Stromal cell of bone marrow (primary cell): ENCODE measurements at places on chromosomes 2 and 18.
A peak's percentile ranks its signal among the peaks of the same experiment; 100 is the strongest.

DNA sequence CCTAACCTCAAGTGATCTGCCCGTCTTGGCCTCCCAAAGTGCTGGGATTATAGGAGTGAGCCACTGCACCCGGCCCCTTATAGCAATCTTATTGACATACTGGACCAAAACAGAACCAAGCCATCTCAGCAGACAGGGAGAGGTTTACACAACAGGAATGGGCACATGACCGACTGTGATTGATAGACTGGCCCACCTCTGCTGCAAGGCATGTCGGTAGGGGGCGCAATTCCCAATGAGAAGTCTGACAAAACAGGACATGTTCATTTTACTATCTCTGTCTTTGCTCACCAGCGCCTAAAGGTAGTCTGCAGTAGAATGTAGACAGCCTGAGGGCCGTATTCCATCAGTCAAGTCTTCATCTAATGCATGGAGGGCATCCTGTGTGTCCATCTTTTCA lies 2.0 kb downstream of the LYPD6B start:
- no peak for DNase-seq

DNA sequence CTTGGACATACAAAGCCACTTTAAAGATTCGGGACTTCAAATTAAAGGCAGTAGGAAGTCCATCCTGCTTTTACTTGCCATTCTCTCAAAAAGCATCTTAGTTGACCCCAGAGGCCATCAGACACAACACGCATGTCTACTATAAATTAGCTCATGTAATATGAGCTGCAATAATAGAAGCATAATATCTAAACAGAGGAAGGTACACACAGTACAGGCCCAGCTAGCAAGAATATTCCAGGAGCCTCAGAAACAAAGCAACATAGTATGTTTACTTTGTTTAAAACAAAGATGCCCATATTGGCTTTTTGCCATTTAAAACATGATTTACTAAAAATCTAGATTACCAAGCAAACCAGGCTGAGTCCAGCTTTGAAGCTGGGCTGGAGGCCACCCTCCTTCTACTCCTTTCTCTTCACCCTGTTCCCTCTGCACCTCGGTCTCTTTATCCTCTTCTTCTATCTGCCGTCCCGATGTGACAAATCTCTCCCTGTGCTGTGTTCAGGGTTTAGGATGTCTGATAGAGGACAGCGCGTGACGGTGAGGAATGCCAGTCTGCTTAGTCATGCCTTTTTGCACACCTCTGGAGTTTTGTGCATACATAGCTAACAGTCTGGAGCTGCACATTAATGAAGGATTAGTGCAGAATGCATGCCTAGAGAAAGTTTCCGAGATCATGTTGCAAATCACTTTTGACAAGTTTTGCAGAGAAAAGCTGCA lies 28.2 kb downstream of the DTNA start:
- DNase-seq: no peak

DNA sequence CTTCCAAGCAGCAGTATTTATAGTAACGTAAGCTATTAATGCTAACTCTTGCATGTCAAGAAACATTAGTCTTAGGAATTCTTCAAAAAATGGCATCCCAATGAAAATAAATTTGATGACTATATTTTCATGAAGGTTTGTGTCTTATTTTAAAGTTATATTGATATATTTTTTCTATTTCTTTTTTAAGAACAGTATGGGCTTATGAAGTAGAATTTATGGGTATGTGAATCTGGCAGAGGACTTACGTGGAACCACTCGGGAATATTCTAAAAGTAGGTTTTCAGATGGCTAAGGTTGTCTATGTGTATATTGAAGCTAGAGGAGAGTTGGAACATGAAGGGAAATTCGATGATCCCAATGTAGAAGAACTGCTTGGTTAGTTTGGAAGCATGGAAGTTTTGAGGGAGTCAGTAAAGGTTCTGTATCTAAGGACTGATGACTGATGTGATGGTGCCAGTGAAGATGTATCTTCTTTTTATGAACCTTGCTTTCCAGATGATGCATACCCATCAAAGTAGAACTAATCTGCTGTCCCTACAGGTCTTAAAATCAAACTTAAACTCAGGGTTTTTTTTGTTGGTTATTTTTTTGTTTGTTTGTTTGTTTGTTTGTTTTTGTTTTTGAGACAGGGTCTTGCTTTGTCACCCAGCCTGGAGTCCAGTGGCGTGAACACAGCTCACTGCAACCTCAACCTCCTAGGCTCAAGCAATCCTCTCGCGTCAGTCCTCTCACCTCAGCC lies 39.5 kb downstream of the DDX1 start:
- no peak for DNase-seq

GRCh38 chr18:59760212-59760611 lies 63.0 kb upstream of the CCBE1 start:
- no peak for DNase-seq

DNA sequence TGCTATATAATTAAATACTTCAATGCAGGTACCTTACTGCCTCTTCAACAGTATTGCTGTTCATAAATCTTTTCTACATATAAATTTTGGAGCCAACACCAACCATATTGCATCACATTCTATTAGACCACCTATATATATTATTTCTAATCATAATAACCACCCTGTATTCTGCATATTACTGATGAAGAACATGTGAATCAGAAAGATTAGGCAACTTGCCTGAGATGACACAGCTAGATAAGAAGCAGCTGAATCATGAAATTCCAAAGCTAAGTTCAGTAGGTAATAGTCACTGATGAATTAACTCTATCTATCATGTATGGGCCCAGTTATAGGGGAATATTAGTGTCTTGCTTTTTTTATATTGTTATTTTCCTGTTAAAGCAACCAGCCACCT lies 161.8 kb downstream of the AGPS start:
- DNase-seq: no peak

DNA sequence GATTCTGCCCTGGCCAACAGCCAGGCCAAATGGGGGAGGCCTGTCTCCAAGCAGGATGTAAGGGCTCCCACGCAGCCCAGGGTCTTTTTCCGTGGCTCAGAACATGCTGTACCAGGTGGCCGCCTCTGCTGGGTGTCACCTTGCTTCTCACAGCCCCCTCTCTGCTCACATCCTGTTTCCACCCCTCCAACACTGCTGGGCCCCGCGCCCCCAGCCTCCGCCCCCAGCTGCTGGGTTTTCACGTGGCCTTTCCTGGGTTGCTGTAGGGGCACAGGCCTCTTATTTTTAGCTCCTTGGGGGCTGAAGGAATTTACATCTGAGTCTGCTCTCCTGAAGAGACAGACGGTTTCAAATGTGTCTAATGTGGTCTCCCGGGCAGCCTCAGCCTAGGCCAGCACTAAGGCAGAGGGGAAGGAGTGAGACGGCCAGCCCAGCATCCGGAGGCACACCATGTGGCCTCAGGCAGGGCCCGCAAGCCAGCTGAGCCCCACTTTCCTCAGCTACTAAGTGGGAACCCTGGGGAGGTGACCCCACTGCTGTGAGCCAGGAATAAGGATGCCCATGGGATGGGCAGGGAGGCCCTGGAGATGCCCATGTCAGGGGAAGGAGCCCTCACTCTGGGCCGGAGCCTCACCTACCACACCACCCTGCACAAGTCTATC lies 18.7 kb upstream of the DUSP2 start:
- no peak for DNase-seq

- DNase-seq: peak; percentile 96
Measured at GRCh38 chr2:20071397-20072383, 20.3 kb upstream of the LAPTM4A start.

DNA sequence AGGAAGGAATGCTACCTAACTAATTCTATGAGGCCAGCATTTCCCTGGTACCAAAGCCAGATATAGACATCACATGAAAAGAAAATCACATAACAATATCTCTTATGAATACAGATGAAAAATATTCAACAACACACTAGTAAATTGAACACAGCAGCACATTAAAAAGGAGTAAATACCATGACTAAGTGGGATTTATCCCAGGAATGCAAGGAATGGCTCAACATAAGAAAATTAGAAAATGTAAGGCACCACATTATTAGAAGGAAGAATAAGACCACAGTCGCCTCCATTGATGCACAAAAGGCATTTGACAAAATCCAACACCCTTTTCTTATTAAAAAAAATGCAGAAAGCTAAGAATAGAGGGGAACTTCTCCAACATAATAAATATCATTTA lies 133.9 kb downstream of the TTC32 start:
- DNase-seq: no peak

DNA sequence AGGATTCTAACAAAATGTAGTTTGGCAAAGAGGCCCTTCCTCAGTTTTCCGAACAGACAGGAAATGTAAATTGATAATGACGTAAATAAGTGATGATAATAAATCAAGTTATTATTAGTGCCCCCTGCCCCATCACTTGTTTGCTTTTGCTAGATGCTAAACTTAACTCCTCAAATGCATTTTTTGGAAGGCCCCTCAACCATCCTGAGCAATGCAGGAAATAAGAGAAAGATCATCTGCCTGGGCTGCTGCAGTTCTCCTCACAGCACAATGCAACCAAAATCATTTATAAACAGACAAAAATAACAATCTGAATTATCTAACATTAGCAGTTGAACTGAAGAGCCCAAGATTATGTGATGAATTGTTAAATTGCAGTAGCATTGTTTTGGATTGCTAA lies 62.6 kb upstream of the PSMD14 start:
- DNase-seq: no peak

DNA sequence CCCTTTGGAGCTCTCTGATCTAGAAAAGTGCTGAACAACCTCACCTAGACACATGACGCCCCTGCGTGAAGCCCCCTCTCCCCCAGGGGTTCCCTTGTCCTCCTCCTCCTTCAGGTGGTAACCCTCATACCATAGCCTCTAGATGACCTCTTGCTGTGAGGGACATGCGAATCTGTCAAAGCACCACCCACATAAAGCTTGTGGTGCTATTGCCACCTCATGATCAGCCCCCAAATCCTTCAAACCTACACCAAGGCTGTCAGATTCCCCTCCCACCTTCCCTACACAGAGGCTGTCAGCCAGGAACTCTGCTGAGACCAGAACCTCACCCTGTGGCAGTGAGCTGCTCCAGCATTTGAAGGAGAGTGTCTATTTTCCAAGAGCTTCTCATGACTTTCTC lies 43.1 kb upstream of the TEX51 start:
- no peak for DNase-seq

DNA sequence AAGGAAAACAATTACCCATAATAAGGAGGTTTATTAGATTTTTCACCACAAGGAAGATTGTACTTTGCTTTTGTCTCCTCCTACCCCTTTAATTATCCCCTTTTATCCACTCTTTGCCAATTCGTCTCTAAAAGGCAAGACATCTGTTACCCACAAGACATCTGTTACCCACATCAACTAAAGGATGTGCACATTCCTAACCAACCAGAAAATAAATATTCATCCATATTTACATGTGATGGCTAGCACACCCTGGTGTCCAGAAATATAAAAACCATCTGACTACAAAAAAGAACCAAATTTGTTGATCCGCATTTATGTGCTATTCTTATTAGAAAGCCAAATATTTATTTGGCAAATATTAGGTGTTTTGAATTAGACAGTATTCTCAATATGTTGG lies 35.7 kb downstream of the ACVR1C start:
- peak; percentile 7 for DNase-seq

GRCh38 chr2:146450131-146450530 lies 1394.7 kb upstream of the ACVR2A start:
- no peak for DNase-seq

- no peak for DNase-seq
Measured at GRCh38 chr2:200467806-200468681, 41.8 kb downstream of the KCTD18 start.

DNA sequence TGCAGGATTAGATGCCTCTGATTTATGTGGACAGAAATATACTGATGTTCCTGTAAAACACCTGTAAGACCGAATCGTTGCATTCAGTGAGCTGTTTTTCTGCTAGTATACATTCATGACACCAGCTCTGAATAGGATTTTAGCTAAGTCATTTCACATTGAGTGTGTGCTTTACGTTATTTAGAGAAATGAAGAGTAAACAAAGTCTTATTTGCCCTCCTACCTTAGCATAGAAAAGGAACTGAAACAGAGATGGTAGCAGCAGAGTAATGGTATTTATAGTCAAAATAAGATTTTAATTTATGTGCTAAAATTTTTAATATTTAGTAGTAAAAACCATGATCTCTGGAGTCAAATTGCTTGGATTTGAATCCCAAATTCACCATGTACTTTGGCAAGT lies 168.0 kb downstream of the CERS6 start:
- DNase-seq: no peak

GRCh38 chr2:99342536-99342935 lies 5.3 kb downstream of the EIF5B start:
- DNase-seq: no peak

DNA sequence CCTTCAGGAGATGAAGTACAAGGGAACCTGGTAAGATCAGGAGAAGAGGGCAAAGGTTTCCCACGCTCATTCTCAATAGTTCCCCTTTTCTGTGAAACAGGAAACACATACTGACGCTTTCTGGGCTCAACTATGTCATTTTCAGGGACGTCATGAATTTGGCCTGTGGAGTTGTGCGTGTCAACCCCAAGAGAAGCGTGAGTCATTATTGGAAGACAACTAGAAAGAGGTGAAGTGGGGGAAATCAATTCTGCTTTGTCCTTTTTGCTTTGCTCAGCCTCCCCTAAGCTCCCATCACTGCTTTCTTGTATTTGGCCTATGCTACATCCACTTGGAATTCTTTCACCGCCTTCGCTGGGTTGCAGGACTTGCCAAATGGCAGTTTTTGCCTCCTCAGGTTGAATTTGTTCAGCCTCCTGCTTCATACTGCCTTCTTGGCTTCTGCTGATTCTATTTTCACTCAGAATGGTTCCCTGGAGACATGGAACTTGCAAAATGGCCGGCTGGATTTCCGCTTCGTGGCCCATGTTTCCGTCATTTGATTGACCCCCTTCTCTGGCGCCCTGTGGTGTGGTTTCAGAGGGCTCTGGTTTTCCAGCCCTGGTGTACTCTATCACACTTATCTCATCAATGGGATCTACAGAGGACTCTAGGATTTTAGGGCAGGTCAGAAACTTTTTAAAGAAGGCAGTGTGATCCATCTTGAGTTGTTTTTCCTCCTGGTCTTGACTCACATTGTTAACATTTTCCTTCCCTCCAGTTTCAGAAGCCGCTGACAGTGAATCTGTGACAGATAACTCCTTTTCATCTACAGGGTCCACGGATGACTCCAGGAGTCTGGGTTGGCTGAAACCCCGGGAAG lies 93.3 kb downstream of the ALPK2 start:
- no peak for DNase-seq

GRCh38 chr2:133568172-133568571 lies at the start of gene NCKAP5:
TSS of gene NCKAP5 (minus strand) at chr2:133568463. CDS start at chr2:133517526, 50,937 bp downstream.
- DNase-seq: peak; percentile 27

- DNase-seq: no peak
Measured at GRCh38 chr2:60510713-60511112, 42.7 kb downstream of the BCL11A start.

DNA sequence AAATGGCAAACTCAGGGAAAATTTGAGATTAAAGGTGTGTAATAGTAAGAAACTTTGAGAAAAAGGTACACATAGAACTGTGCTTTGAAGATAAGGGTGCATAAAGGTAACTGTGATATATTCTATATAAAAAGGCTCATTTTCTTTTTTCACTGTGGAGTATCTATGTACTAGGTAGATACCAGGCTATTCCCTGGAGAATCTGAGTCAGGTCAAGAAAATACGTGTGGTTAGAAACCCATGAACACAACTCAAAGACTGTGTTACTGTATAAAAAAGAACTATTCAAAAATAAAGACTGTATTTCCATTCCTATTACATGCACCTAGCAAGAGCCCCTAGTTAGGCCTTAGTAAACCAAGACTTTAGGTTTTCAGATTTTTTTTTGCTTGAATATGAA lies 100.1 kb upstream of the GRB14 start:
- no peak for DNase-seq

GRCh38 chr2:23073056-23073455 lies 311.9 kb upstream of the KLHL29 start:
- DNase-seq: no peak
